ENCODE measurements at places on chromosomes 1 and 21.
A peak's percentile ranks its signal among the peaks of the same experiment; 100 is the strongest.

DNA sequence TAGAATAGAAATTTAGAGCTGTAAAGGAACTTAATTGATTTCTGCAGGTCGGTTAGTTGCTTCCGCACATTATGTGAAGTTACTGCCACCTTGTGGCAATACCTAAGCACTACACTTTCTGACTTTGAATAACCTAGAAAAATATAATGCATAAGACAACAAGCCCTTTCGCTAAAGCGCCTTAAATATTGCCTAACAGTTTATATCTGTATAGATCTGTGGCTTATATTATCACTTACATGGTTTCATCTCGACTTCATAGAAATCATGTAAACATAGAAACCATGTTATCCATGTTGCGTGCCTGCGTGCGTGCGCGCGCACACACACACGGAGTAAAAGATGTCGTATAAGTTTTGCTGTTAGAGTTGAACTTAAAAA lies 10.9 kb upstream of the IFI16 start:
- DNase-seq = peak; percentile 76

DNA sequence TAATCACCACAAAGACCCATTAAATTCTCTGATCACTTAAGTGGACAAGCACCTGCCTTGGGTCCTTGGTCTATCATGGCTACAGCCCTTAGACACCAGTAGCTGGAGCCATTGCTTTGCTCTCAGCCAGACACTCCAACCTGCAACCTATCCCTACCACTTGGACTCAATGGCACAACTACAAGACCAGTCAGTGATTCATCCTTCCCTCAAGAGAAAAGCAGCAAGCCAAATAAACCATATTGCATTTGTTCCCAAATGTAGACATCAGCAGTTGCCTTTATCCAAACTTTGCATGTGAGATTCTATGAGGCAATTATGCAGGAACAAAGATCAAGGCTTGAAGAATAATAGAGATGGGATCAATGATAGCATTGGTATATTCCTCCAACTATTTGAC lies 263.4 kb downstream of the HHIPL2 start:
- no peak for DNase-seq

DNA sequence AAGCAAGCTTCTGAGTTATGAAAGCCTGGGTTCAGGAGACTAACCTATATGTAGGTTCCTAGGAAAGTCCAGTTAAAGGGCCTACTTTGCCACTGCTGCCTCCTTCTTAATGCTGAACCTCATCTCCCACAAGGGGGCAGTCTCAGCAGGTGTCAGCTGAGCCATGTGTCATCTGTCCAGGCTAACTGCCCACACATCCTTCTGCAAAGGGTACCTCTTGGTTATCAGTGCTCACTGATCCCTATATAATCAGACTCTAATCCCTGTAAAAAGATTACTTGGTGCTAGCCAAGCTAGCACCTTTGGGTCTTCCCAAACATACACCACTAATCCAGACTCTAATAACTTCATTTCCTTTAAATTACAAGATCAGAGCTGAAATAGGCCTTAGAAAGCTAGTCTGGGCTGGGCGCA lies 9.0 kb downstream of the PRDX1 start:
- DNase-seq = peak; percentile 81

DNA sequence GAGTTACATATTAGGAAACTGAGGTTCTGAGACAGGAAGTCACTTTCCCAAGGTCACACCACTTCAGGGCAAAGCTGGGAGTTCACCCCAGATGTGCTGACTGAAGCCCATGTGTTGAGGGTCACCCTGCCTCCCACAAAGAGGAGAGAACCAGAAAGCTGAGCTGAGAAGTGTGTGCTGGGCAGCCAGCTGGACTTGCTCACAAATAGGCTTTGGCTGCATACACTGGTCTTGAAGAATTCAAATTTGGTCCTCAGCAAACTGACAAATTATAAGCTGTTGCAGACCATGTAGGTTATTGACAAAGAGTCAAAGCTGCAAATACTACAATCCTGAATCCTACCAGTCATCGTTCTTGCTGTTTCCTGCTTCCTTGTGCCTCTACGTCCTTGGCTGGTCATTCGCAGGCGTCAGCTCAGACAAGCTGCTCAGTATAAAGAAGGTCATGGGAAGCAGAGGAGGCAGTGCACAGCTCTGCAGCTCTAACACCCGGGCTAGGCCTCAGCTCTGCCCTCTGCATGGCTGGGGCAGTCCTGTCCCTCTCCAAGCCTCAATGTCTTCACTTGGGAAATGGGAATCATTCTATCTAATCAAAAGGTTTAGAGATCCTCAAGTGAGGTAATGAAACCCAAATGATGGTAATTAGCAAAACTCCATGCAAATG lies 40.0 kb downstream of the CDCP2 start:
- no peak for DNase-seq

DNA sequence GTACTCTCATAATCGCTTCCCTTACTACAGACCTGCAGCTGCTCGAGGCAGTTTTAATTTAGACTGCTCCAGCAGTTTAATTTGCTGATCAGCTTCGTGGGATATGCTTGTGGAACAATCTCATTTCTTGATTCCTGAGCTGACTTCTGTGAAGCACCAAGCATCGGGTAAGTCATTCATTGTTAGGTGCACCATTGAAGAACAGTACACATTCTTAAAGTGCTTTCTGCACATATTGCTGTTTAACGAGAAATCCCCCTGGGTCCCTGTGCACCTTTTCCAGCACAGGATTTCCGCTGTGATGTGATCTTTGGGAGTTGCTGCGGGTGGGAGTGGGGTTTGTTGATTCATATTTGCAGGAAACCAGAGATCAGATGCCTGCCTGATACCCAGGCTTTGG lies 9.1 kb downstream of the GALNT2 start:
- no peak for DNase-seq

GRCh38 chr1:204314171-204314892 lies 45.4 kb downstream of the PLEKHA6 start:
- DNase-seq = no peak
